ENCODE measurements at places on chromosomes 1 and 21.

DNA sequence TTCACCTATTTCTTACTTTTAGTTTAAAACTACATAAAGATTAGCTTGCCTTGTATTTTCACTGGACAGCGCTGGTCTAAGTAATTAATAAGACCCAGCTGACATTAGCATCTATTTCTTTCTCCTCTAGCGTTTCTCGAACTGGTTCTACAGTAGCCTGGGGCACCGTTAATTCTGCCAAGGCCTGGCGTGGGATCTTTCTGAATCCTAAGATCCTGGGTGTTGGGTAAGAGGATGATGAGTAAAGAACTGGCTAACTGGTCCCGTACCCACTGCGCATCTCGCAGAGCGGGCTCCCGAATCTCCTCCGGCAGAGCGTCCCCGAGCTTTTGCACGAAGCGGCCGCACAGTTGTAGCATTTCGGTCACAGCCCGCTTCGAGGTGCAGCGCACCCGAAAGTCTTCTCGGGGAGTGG is 309 bp downstream of the NSL1 start:
- DNase-seq = no peak

DNA sequence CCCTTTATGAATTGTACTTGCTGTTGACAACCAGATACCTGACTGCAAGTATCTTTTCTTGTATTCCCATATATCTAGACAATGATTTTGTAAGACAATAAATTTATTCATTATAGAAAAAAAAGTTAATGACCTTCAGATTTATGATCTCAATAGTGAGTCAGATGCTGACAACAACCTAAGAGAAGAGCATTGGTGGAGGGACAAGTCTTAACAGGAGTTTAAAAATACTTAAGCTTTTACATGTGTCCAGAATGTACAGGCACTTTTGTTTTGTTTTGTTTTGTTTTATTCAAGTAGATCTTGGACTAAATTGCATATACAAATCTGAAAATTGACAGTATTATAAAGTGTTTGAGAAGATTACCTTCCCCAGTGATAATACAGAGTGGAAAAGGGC is 1544.6 kb upstream of the B3GALT2 start:
- no peak for DNase-seq

DNA sequence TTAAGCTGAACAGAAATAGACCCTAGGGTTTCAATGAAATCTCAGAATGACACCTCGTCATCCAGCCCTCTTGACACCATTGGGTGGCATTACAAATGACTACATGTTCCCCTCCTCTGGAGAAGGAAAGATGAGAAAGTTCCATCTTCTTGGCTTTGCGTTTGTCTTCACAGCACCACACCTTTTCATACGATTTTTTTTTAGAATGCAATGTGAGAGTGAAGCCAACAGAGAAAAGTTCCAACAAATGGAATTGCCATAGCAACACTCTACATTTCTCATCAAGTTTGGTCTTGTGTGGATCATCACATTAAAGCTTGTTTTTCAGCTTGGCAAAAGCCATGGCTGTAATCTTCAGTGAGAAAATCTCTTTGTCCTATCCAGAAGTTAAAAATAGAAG is 183.4 kb upstream of the SNX7 start:
- DNase-seq = no peak

GRCh38 chr1:37123276-37124115 is 89.2 kb upstream of the GRIK3 start:
- no peak for DNase-seq

DNA sequence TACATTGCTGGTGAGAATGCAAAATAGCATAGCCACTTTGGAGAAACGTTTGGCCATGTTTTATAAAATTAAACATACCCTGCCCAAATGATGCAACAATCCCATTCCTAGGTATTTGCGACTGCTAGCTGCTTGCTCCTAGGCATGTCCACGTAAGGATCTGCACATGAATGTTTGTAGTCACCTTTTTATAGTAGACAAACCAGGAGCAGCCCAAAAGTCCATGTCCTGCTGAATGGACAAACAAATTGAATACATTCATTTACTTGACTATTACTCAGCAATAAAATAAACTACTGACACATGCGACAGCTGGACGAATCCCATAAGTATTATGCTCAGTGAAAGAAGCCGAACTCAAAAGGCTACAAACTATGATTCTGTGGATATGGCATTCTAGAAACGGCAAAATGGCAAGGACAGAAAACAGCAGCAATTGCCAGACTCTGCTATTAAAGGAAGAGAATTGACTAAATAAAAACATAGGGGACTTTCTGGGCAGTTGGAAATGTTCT is 161.9 kb upstream of the GALNT2 start:
- DNase-seq = no peak

- no peak for DNase-seq
These were observed 316.8 kb downstream of the NFIA start for GRCh38 chr1:61399199-61399598.

DNA sequence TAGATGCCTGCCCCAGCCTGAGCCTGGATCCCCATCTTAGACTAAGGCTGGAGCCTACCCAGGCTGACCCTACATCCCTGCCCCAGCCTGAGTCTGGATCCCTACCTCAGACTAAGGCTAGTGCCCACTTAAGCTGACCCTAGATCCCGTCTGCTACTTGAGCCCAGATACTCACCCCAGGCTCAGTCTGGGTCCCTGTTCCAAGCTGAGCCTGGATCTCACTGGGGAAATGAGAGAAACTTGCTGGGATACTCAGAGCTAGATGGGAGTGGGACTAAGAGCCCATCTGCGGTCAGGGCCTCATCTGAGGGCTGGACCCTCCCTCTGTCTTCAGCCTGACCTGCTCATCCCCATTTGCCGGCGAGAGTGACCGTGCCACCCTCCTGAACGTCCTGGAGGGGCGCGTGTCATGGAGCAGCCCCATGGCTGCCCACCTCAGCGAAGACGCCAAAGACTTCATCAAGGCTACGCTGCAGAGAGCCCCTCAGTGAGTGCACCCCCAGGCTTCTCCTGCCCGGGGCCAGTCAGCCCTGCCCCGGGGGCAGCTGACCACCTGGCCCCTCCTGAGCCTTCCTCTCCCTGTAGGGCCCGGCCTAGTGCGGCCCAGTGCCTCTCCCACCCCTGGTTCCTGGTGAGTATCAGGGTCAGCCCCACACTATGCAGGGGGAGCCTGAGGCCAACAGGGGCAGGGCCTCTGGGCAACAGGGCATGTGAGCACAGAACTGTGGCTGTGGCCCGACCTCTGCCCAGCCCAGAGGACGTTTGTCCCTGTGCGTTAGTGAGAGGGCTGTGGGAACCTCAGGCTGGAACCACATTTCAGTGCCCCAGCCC is 36.8 kb downstream of the TRIM11 start:
- DNase-seq = no peak

DNA sequence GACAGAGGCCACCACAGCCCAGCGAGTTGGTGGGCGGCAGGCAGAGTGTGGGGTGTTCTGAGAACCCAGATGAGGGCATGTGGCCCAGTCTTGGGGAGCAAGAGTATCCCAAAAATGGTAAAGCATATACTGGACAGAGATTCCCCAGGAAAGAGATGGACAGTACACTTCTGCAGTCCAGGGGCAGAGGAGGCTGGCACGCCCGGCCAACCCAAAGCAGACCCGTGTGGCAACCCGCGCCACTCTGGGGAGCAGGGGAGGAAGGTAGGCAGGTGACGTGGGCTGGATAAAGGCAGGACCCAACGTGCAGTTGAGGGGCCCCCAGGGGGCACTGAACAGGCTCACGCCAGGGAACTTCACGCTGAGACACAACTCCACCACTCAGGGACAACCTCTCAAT is 46.4 kb upstream of the RIPK4 start:
- DNase-seq = no peak

- peak; percentile 62 for DNase-seq
These were observed 1095.0 kb upstream of the B3GALT2 start for GRCh38 chr1:194281376-194281775.

DNA sequence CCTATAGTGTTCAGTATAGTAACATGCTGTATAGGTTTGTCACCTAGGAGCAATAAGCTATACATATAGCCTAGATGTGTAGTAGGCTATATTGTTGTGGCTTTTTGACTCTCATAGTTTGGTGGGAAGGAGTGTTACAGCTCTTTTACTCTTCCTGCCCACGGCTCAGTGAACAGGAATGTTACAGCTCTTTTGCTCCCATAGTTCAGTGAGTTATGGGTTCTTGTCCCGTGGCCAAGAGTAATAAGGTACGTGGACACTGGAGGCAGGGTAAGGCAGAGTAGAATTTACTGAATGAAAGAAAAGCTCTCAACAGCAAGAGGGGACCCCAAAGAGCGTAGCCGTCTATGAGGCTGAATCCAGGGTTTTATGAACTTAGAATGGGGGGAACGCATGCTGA is 734.3 kb downstream of the ADGRL2 start:
- no peak for DNase-seq

- DNase-seq = no peak
These were observed 57.5 kb upstream of the PRDM2 start for GRCh38 chr1:13642306-13643004.

GRCh38 chr1:9559673-9560072 is 20.4 kb downstream of the SLC25A33 start:
- DNase-seq = no peak

DNA sequence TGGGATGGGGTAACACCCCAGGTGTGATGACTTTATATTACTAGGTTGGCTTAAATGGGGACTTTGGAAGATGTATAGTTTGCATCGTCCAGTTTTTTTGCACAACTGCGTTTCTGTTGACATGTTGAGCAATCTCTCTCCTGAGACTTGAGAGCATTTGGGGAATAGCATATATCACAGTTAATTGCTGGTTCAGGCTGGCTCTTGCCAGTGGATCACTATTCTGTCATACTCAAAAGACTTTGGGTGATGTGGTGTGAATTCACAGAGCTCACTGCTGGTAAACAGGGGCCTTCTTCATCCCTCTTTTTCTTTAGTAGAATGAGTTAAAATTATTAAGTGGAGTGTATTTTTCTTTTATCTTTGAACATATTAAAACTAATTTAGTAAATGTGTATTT is 44.3 kb downstream of the LHX9 start:
- DNase-seq = no peak

DNA sequence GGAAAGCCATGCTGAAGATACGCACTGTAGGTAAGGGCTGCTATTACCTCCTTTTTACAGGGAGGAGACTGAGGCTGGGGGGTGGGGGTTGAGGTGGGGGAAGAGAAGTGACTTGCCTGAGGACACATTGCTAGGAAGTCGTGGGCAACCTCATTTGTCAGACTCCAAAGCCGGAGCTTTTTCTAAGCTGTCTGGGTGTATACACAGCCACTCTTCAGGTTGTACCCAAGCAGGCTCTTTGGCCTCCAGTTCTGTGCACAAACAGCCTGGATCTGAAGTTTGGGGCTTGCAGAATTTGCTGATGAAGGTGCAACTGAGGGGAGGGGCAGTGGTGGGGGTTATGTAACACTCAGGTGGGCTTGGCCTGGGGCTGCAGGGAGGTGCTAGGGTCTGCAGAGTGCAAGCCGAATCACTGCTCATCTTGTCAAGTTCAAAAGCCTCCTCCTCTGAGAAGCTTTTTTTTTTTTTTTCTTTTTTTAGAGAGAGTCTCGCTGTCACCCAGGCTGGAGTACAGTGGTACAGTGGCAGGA is 16.9 kb downstream of the TINAGL1 start:
- no peak for DNase-seq

GRCh38 chr1:94544706-94545490 is 3.3 kb upstream of the F3 start:
- no peak for DNase-seq

- DNase-seq = no peak
These were observed 14.3 kb downstream of the TRIM11 start for GRCh38 chr1:228392111-228392936.

DNA sequence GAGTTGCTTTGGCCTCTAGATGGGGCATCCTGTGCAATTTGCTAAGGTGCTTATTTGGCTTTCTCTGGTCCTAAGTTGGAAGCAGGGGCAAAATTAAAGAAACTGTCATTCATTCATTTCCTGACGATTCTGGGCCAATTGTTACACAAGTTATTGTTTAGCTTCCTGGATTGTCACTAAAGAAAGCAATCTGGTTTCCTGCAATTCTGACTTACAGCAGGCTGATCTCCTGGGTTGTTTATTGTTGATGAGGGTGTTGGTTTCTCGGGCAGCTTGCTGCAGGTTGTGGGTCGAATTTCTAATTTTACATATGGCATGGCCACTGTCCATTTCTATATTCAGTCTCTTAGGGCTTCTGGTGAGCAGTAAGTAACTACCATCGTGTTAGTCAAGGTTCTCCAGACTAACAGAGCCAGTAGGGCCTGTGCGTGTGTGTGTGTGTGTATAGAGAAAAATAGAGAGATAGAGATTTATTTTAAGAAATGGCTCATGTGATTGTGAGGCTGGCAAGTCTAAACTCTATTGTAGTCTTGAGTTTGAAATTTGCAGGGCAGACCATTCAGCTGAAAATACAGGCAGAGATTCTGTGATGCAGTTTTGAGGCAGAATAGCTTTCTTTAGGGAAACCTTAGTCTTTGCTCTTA is 30.4 kb downstream of the CTH start:
- DNase-seq = no peak

DNA sequence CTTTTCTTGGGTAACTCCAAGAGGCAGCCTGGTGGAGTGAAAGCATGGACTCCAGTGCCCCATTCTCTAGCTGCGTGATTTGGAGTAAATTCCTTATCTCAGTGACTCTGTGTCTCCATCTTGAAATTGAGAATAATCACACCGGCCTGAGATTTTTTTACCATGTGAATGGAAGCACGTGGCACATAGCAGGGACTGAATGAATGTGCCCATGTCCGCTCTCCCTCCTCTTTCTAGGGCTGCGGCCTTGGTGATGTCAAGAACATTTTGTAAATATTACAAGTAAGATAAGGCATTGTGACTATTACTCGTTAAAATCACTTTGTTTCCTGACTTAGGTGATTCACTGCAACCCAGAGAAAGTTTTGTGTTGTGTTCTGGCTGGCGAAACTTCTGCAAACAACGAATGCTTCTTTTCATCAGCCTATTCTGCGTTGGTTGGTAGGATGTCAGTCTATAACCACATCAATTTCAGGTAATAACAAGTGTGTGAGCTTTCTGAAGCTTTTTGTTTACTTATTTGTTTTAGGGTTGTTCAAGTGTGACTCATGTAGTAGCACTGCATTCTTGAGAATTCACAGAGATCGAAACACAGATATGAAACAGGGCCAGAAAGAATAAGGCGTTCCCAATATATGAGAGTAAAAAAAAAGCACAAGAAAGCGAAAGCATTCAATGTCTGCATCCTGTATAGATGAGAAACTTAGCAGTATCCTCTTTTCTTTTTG is 135.7 kb upstream of the SLC45A1 start:
- DNase-seq = no peak

DNA sequence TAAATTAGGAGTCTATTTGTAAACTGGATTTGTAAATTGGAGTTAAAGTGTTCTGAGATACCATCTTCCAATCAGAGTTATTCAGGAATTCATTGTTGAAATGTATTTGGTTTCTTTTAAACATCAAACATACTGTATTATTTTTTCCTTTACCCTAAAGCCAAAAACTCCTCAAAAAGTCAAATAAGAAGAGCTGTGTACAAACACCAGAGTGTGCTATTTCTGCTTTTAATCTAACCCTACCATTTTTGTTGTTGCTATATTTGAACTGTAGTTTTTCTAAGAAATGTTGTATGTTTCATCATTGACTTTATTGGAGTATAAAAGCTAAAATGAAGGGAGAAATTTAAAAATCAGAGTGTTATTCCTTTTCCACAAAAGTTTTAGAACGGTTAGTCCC is 35.8 kb downstream of the SLC30A7 start:
- DNase-seq = no peak

Data from right renal cortex interstitium (tissue), 3 donors.